Activated T-helper 2 cell treated with anti-CD3 and anti-CD28 coated beads, Interferon-gamma antibody, Interleukin-2, Interleukin-4, amounts not matched to agents 10 μg/mL and 5 μg/mL and 100 μg/mL, durations not matched to agents 14 hours and 24 hours and 36 hours (primary cell): ENCODE measurements at places on chromosomes 12 and 14.

DNA sequence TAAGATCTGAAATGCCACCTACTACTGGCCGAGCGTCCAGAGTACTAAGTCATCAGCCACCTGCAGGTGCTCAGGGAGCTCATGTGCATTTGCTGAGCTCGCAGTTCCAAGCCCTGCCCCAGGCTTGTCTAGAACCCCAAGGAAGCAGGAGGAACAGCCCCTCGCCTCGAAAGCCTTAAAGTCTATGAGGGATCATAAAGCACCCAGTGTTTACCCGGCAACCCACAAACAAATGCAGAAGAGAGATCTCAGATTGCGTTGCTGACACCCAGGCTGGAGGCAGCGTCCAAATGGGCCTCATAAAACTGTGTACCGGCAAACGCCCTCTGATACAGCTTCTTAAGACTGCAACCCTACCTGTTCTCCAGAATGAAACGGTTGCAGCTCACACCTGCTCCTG lies 6.8 kb downstream of the KDM2B start:
- no peak for DNase-seq

DNA sequence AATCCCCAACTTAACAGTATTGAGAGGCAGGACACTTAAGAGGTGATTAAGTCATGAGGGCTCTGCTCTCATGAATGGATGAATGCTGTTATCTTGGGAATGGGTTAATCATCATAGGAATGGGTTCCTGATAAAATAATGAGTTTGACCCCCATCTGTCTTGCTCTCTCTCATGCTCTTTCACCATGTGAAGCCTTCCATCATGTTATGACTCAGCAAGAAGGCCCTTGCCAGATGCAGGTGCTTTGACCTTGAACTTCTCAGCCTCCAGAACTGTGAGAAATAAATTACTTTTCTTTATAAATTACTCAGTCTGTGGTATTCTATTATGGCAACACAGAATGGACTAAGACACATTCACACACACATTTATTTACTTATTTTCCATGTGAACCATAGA lies 89.0 kb upstream of the PPM1H start:
- DNase-seq = no peak

- DNase-seq = no peak
Observed at GRCh38 chr14:100761481-100761880, 34.8 kb downstream of the DLK1 start.

DNA sequence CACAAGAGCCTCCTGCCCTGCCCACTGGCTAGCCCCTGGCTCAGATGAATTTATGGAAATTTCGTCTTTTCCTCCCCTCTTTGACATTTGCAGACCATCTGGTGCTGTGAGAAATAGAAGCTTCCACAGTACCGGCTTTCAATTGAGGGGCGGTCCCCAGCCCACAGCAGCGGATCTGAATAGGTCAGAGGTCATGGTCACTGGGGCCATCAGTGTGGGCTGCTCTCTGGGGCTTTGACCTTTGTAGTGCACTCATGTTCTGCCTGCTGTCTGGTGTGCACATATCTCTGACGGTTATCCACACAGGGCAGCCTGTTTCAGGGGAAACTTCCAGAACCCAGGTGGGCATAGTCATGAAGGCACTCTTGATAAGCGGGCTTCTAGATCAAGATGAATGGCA lies 2.5 kb upstream of the RFLNA start:
- no peak for DNase-seq

GRCh38 chr12:131349397-131350127 lies 361.3 kb upstream of the SFSWAP start:
- DNase-seq = no peak

DNA sequence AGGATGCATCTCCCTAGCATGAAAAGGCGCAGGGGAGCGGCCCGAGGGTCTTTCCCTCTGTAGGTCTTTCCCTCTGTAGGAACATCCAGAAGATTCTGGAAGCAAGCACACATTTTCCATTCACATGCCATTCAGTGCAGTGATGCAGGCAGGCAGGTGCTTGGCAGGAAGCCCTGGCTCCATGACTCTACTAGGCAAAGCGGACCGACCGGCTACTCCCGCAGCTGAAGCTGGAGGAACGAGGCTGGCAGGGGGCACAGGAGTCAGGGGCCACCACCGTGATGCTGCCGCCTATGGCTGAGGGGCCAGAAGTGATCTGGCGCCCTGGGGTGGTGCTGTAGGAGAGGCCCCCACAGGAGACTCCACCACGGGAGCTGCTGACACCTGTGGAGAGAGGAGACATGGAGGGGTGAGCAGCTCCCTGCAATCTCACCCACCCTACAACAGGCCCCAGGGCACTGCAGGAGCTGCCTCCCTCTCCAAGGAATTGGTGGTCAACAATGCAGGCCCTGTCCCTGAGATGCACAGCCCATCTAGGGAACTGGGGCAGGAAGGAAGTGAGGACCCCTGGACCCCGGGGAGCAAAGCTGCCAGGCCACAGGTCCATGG lies 6.5 kb downstream of the KRT85 start:
- no peak for DNase-seq

- DNase-seq = no peak
Observed at GRCh38 chr14:74596741-74597450, 15.1 kb downstream of the LTBP2 start.

DNA sequence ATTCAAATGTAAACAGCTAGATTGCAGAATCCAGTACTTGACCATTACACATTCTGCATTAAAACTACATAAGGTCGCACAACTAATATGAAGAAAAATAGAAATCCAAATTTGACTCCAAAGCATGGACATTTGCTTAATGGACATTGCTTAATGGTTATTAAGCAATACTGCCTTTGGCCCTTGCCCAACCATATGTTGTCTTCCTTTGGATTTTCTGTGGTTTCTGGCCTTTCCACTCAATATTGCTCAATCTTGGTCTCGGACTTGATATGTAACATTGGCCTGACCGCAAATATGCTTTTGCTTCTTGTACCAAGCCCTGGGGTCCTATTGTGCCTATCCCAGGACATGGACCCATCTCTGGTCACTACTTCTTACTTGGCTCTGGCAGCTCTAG lies 67.2 kb downstream of the PTPRR start:
- no peak for DNase-seq

DNA sequence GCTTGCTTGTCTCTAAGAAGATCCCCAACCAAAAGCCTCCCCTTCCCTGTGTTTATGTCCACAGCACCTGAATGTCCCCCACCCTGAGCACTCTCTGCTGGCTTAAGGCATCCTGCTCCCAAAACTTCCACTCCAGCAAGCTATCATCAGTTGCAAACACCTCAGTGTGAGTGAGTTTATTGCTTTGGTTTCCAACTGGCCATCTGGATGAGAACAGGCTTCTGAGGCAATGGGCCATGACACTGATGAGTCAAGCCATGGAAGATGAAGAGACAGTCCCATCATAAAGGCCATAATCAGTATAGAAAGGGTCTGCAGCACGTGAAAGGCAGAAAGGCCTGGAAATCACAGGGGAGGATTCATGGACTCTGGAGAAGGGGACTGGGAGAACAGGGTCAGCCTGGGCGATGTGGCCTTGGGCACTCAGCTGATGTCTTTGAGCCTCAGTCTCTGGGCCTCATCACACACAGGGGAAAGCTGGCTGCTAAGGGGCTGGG lies 12.8 kb downstream of the CMKLR1 start:
- no peak for DNase-seq

GRCh38 chr12:47825173-47825639 lies 5.5 kb upstream of the HDAC7 start:
- DNase-seq = no peak

- DNase-seq = no peak
Observed at GRCh38 chr12:21906919-21907493, 34.2 kb downstream of the ABCC9 start.

GRCh38 chr14:65411656-65412031 lies 886 bp upstream of the FUT8 start:
- DNase-seq = peak; percentile 76

DNA sequence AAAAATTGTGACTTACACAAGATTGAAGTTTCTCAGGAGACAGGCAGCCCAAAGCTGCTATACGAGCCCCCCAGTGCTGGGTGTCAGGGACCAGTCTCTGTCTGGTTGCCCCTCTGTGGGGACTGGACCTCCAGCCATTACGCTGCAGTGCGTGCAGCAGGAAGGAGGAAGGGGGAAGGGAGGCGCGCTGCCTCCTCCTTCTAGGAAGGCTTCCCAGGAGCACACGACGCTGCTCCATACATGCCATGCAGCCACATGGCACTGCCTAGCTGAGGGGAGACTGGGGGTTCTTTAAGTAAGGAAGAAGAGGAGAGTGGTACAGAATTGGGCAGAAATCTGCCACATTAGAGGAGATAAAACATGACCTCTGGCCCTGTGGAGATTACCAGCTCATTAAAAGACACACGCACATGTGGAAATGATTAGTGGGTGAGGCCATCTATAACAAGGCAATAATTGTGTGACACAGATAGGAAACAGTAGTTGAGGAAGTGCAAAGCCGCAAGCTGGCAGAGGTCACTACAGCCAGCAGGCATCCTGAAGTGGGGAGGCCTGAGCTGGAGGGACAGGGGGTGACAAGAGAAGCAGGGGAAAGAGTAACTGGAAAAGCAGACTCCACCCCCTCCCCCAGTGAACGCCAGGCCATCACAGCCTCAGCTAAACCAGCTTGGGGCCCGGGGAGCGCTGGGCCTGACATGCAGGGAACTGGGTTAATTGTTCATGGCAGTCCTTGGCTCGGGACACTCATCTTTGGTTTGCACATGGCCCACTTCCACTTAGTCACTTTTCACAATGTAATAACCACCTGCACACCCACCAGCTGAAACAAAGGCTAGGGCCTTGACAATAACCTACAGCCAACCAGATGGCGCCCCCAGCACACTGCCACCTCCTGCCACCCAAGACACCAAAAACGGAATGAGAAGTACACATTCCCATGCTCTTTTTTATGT lies 39.6 kb downstream of the CCDC88C start:
- DNase-seq = no peak

DNA sequence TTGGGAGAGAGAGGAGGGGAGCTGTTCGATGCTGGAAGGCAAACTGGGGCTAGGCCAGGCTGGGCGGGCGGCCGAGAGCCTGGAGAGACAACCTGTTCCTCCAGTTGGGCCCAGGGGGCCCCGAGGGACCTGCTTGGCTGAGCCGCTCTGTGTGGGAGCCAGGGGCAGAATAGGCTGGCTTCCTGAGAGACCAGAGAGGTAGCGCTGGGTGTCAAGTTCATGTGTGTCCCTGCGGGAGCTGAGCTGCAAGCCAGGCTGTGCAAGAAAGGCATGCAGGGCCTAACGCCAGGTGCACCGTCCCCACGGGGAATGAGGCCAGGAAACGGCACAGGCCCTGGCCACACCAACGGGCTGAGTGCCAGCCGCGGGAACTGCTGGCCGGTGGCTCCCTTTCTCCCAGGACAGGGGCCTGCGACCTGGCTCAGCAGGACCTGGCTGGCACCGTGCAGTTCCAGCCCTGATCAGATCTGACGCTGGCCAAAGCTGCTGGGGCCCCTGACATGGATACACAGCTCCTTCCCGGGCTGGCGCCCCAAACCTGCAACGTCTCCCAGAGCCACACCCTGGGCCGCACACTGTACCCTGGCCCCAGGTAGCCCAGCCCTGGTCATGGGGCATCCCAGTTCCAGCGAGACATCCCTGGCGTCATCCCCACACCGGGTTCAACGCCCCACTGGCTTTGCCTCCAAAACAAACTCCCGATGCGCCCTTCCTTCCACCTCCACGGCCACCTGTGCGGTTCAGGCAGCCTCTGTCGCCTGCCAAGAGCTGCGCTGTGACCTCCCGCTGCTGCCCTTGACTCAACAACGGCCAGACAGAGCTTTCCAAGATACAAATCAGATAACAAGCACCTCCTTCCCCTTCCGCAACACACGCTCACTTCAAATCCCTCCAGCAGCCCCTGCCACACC lies 65.0 kb downstream of the RFLNA start:
- DNase-seq = no peak

GRCh38 chr14:67225523-67225922 lies 15.7 kb upstream of the PALS1 start:
- no peak for DNase-seq

- DNase-seq = no peak
Observed at GRCh38 chr12:85552461-85552860, 272.4 kb downstream of the ALX1 start.

GRCh38 chr12:132648616-132649225 lies 30.1 kb downstream of the P2RX2 start:
- DNase-seq = no peak

- DNase-seq = no peak
Observed at GRCh38 chr12:91818227-91819131, 327.2 kb downstream of the BTG1 start.

DNA sequence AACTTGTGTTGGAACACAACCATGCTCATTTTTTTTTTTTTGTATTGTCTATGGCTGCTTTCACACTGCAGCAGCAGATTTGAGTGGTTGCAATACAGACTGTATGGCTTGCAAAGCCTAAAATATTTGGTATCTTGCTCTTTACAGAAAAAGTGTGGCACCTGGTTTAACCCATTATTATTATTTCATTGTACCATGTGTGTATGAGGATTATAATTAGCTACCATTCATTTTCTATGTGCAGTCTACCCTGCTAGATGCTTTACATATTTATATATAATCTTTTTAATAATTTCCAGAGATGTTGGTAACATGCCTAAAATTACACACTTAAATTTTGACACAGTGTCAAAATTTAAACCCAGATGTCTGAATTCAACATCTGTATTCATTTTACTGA lies 37.7 kb downstream of the SPATS2 start:
- DNase-seq = no peak

DNA sequence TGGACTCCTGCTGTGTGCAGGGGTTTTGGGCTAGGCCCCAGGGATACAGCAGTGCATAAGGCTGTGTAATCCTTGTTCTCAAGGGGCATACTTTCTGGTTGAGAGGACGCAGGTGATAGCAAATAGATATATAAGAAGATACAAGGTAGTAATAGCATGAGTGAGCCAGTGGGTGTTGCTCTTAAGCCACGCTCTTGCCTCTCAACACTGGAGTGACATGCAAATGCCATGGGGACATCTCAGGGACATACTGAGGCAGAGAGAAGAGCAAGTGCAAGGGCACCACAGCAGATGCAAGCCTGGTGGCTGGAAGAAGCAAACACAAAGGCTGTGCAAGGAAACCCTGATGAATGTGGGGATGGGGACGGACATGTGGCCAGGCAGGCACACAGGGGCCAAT lies 223.3 kb downstream of the CHST11 start:
- no peak for DNase-seq

DNA sequence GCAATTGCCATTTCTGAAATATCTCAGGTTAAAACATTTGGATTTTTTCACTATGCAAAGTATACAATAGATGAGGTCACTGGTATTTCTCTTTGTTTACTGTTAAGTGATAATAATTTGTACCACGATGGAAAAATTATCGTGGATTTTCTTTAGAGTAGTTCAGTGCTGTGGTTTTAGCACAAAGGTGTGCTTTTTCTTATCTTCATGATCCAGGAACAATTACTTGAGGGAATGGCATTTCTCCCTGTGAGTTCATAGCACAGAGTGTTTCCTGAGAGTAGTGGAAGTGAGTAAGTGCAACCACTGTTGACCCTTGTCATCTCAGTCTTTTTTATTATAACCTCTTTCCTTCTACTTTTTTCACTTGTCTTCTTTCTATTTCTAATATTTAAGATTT lies 86.8 kb downstream of the FGD4 start:
- DNase-seq = no peak

GRCh38 chr14:54488318-54488645 lies 498 bp downstream of the GMFB start:
- no peak for DNase-seq

GRCh38 chr12:44858226-44858855 lies 17.8 kb downstream of the NELL2 start:
- DNase-seq = no peak
